NCI-H2107 (cell line): ENCODE measurements at places on chromosomes 16 and 17.

GRCh38 chr16:79587897-79588296 is 12.6 kb downstream of the MAF start:
- no peak for DNase-seq

- no peak for DNase-seq
Observed at GRCh38 chr17:19654896-19655295, 6.3 kb downstream of the ALDH3A2 start.

- DNase-seq = no peak
Observed at GRCh38 chr16:58459344-58460218, 40.4 kb upstream of the NDRG4 start.

DNA sequence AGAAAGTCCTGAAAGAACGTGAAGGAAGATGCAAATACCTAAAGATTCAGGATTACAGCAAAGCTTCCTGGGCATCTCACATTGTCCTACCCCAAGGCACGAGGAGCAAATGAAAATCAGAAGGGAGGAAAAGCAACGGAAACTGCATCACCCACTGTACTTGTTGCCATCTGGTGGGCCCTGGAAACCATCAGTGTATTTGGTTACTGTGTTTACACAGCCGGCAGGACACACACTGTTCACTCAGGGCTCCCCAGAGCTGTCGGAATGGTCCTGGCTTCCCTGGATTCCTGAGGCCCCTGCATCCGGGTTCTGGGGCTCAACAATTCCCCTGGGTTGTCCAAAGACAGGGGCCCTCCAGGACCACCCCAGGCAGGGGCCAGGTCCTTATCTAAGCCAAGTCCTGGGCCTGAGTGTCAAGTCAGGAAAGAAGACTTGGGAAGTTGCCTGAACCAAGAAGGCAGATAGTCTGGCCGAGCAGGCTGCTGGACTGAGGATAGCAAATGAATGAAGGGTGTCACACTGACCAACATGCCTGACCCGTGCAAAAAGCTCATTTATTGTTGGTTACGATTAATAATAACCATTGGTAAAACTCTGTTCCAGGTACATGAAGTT is 52.8 kb downstream of the SOX9 start:
- DNase-seq = no peak

GRCh38 chr16:11759163-11759834 is 16.6 kb upstream of the TXNDC11 start:
- no peak for DNase-seq

GRCh38 chr17:76427501-76428231 is 25.3 kb downstream of the UBE2O start:
- no peak for DNase-seq

GRCh38 chr16:6146874-6147425 is 1049.4 kb upstream of the EEF2KMT start:
- no peak for DNase-seq

- DNase-seq = peak; percentile 42
Observed at GRCh38 chr17:78040440-78041385, 82.2 kb downstream of the TNRC6C start.

- no peak for DNase-seq
Observed at GRCh38 chr17:3982541-3983017, 18.3 kb upstream of the ATP2A3 start.

GRCh38 chr16:85917012-85917411 is 18.1 kb downstream of the IRF8 start:
- no peak for DNase-seq

DNA sequence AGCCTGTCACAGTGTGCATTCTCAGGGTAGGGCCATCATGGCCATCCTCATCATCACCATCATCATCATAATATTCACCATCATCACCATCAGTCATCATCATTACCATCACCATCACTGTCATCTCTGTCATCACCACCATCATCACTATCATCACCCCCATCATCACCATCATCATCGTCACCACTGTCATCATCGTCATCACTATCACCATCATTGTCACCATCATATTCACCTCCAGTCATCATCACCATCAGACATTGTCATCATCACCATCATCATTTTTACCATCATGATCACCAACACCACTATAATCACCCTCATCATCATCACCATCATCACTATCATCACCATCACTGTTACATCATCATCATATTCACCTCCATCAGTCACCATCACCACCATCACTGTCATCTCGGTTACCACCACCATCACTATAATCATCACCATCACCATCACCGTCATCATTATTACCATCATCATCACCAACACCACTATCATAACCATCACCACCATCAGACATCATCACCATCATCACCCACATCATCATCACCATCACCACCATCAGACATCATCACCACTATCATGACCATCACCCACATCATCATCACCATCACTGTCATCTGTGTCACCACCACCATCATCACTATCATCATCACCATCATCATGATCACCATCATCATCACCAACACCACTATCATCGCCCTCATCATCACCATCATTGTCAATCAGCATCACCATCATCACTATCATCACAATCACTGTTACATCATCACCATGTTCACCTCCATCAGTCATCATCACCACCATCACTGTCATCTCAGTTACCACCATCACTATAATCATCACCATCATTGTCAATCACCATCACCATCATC is 8.5 kb downstream of the RPH3AL start:
- no peak for DNase-seq

- DNase-seq = no peak
Observed at GRCh38 chr17:37116671-37117185, 168.0 kb downstream of the AATF start.

DNA sequence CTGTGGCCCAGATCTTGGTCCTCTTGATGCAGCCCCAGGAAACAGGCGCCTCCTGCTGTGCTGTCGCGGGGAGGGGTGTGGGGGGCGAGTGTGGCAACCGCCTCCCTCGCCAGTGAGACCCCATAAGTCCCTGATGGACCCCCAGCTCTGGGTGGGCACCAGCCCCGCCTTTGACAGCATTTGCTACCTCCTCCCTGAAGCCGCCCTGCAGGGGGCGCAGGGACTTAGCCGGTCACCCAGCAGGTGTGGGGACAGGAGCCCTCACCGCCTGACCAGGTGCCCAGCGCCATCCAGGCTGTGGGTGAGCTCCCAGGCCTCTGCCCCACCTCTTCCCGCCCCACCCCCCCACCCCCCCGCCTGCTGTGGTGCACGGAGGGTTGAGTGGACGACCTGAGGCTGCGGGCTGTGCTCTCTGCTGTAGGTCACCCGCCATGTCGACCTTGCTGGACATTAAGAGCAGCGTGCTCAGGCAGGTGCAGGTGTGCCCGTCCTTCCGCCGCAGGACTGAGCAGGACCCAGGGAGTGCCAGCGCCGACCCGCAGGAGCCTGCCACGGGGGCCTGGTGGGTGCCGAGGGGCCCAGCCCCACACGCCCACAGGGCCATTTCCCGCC is 4.8 kb downstream of the BAIAP3 start:
- no peak for DNase-seq

GRCh38 chr16:23013484-23013883 is 135.8 kb downstream of the USP31 start:
- no peak for DNase-seq

DNA sequence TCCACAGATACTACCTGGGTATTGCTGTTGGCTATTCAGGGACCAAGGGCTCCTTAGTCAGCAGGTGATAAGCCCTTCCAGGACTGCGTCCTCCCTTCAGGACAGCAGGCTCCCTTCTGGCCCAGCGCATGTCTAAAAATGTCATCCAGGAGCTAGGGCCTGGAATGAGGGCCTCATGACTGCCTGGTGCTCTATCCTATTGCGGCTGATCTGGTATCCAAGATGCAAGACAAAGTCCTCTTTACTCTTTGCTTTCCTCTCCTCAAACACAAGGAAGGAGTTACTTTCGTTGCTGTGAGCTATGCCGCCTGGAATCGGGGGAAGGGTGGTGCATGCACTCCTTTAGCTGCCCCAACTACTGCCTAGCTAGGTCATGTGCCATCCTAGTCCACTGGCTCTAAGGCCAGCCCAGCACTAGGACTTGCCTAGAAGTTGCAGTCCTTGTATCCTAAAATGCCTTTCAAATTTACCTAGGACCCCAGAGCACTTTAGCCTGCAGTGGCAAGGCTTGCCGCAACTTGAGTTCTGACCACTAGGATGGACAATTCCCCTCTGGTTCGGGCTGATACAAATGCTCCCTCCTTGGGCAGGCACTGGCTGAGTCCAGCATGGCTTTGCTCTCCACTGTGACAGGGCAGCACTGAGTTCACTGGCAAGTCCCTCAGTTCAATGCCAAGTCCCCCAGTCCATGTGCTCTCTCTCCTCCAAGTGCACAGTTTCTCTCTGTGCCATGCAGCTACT is 10.1 kb upstream of the TMEM219 start:
- no peak for DNase-seq

GRCh38 chr16:85654251-85655095 is 34.3 kb downstream of the GINS2 start:
- DNase-seq = no peak

DNA sequence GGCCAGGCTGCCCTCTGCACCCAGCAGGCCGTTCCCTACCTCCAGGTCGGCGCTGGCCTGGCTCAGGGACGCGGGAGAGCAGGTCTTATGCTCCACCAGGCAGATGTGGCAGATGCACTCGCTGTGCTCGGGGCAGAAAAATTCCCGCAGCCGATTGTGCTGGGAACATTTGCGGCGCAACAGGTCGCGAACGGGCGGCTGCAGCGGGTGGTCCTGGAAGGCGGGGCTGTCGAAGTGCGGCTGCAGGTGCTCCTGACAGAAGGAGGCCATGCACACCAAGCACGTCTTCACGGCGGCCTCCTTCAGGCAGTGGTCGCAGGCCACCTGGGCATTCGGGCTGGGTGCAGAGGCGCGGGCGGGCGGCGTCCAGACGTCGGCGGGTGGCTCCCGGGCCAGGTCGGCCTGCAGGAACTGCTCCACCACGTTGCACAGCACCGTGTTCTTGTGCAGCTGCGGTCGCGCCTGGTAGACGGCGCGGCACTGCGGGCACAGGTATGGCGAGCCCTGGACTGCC is 439 bp downstream of the TRIM25 start:
- no peak for DNase-seq

- no peak for DNase-seq
Observed at GRCh38 chr17:50219342-50219741, 17.9 kb upstream of the COL1A1 start.

DNA sequence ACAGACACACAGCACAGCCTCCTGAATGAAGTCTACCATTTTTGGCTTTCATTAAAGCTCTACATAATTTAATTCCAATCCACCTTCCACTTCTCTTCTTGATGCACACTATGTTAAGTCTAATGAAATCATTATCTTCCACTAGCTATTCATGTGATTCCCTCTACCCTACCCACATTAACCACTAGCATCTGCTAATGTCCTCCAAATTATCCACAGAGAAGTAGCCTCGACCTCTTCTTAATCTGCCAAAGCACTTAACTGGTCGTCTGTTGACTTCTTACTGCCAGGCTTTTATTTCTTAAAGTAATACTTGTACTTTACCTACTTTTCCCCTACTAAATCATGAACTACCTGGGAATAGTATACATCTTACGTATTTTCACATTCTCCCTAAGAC is 91.8 kb downstream of the NCOR1 start:
- no peak for DNase-seq

DNA sequence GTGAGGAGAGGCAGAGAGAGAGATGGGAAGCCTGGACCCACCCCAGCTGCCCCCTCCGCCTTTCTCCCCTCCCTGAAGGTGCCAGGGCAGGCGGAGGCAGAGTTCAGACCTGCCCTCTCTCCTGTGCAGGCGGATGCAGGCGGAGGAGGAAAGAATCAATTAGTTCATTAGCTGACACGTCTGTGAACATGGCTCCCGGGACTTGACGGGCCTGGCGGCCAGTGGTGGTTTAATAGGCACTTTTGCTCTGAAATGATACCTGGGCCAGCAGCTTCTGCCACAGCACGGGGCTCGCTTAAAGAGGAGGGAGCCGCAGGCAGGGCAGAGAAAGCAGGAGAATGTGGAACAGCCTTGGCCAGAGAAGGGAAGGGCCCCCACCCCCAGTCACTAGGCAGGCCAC is 98.1 kb downstream of the SDK2 start:
- no peak for DNase-seq

DNA sequence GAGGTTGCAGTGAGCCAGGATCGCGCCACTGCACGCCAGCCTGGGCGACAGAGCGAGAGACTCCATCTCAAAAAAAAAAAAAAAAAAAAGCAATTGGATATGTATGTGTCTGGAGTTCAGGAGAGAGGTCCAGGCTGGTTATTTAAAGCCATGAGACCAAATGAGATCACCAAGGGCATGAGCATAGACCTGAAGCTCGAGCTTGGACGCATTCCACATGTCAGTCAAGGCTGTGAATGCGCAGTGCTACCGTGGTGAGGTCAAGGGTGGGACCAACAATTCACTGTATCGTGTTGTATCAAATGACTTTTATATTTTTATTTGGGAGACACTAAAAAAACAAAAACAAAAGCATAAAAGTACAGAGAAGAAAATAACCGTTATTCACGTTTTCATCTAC is 29.1 kb upstream of the SPNS2 start:
- no peak for DNase-seq

DNA sequence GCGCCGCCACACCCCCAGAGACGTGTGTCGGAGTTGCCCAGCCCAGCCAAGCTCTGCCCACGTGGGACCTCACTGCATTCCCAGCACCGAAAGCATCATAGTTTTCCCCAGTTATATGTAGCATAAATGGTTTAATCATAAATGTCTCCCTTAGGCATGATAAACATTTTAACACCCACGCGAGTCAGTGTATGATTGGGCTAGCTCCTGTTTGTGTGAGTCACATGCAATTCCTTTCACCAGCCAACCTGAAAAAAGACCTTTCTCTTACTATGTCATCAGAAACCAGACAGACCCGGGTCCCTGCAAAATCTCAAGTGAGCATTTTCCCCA is 9.2 kb downstream of the TAF1C start:
- no peak for DNase-seq

DNA sequence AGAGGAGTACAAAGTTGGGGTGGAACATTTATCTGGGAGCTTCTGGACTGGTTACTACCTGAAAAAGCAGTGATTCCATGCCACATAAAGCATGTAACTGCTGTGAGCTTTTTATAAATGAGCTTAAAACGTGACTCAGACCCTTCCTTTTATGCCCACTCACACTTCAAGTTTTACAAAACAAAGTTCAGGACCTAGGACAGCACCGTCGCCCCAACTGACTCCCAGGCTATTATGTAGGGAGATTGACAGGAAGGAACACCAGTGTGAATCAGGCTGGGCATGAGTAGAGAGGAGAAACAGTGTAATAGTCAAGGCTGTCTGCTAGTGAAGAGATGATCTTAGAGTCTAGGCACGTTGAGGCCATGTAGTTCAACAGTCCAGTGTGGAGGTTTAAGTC is 91.6 kb upstream of the DNAH9 start:
- no peak for DNase-seq

- DNase-seq = no peak
Observed at GRCh38 chr17:62008294-62008693, 56.8 kb downstream of the MED13 start.

DNA sequence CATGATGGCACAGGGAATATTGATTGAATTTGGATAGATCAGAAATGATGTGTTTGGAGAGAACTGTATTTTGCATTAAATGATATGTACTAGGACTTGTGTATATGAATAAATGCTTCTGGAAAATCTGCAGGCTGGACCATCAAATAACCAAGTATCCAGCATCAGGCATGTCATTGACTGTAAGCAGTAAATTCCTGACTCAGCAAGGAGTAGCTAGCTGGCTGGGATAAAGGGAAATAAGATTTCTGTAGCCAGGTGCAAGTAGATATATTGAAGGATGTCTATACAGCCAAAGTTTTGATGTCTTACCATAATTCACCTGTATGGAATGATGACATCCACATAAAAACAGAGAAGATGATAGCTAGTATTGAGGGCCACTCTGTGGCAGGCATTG is 809.6 kb downstream of the CDH11 start:
- DNase-seq = no peak
